SIG-M5 (cell line): ENCODE measurements at places on chromosomes 3 and 15.

- DNase-seq = no peak
These were observed 92.0 kb downstream of the RBPMS2 start for GRCh38 chr15:64683378-64683777.

GRCh38 chr15:31197497-31198414 is 96.2 kb upstream of the TRPM1 start:
- no peak for DNase-seq

DNA sequence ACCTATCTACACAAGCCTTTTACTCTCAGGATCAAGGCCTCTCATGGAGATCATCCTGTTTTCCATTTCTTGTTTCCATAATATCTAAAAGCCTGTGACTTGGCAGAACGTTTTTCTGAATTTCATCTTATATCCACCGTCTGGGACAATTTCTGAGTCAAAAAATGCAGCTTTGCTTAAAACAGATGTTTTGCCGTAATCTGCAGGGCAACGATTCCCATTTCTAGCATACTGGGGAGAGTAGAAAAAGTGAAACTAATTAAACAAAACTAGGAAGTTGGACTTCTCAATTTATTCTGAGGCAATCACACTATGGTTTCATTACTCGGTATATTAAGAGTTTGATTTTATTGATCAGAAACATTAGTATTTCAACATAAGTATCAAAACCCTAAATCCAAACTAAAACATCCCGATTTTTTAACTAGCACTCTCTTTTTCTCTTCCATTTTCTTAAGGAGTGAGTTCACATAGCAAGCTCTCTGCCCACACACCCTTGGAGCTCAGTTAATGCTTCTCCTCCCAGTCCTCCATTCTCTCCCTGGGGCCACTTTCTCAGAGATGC is 33.6 kb downstream of the SPATA12 start:
- no peak for DNase-seq

- DNase-seq = peak; percentile 89
These were observed at the start of the genes MYO9A and SENP8 for GRCh38 chr15:72118017-72118978. Gene MYO9A (minus strand): TSS chr15:72118150. CDS start chr15:72046563, 71,587 bp downstream. Gene SENP8 (plus strand): TSS chr15:72118403. CDS start chr15:72139624, 21,221 bp downstream.

DNA sequence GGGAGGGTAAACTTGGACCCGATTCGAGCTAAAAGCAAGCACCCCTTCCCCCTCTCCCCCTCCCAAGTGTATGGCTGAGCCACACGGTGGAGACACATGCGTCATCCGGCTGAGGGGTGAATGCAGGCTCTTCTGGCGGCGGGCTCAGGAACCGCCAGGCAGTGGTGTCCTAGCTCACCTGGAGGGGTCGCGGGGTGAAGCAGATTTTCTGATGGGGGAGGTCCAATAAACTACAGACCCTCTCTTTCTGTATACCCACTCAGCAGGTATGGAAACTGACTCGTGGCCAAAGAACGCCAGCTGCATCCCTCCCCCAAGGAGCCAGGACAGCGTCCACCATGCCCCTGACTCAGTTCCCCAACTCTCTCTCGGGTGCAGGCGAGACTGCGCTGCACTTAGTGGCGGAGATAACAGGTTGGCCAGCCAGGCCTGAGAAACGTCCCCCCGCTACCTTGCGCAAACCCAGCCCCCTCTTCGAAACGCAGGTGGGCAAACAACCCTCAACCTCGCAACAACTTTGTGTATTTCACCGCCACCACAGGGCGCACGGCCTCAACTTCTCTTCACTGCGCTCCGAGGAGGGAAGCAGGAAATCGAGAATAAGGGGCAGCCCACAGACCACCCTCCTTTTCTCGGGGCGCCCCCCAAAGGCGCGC is 1.3 kb downstream of the MAGI1 start:
- DNase-seq = no peak

DNA sequence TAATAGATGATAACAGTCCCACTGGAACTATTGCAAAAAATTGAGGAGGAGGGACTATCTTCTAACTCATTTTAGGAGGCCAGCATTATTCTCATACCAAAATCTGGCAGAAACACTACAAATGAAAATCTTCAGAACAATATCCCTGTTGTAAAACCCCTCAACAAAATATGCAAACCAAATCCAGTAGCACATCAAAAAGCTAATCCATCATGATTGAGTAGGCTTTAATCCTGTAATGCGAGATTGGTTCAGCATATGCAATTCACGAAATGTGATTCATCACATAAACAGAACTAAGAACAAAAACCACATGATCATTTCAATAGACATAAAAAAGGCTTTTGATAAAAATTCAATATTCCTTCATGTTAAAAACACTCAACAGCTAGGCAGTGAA is 23.9 kb upstream of the PLSCR2 start:
- DNase-seq = no peak

- DNase-seq = no peak
These were observed 281.0 kb downstream of the OXSM start for GRCh38 chr3:26070854-26071253.

DNA sequence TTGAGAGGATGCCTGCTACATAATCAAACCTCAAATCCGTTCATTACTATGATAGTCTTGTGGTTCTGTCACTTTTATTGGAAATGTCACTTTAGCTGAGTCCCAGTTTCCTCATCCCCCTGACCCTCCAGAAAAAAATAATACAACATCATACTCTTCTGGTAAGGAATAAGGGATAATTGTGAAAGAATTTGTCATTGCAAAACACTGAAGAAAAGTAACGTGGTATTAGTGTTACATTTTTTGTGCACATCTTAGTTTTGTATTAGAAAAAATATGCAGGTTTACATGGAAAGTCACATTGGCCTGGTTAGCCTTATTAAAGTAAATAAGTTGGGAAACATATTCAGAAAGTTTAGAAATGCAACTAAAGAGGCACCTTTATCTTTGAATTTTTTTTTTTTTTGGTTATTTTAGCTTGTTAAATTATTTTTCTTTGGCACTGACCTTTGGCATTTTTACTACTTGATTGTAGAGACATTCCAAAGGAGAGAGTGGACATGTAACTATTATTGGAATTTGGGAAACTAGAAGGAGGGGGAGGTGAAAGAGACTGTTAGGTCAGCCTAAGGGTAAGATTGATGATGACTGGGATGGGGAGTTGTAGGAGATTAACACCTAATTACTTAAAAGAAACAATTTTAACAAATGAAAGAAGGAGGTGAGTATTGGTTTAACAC is 462.2 kb upstream of the RARB start:
- DNase-seq = no peak

DNA sequence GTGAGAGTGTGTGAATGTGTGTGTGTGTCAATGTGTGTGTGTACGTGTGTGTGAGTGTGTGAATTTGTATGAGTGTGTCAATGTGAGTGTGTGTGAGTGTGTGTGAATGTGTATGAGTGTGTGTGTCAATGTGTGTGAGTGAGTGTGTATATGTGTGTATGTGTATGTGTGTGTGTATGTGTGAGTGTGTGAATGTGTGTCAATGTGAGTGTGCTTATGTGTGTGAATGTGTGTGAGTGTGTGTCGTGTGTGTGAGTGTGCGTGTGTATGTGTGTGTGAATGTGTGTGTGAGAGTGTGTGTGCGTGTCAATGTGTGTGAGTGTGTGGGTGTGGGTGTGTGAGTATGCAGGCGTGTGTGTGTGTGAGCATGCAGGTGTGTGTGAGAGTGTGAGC is 93.5 kb upstream of the ALDH1A3 start:
- DNase-seq = no peak

- no peak for DNase-seq
These were observed 7.6 kb downstream of the SI start for GRCh38 chr3:165070682-165071081.

- no peak for DNase-seq
These were observed 75.1 kb upstream of the PHLDB2 start for GRCh38 chr3:111784001-111784400.

DNA sequence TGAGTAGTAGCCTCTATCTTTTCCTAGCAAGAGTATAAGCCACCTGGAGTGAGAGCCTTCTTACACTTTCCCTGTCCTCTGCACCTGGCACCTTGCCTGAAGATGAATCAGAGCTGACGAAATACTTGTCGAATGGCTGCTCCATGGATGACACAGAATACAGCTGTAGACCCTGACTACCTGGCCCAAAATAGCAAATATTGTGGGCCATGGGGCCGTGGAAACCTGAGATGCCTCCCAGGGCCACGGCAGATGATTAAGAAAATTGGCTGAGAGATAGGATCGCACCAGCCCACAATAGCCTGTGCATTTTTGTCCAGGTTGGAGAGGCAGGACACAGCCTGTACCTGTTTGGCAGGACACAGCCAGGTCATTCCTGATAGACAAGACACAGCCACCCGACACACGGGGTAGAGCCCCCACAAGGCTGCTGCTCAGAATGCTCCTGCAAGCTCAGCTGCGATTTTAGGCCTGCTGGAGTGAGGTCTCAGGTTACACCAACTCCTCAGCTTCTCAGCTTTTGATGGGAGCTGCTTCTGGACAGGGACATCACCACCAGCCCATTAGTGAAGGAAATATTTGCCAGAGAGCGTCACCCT is 22.9 kb upstream of the TPM1 start:
- no peak for DNase-seq

GRCh38 chr3:77149382-77149781 is 109.5 kb downstream of the ROBO2 start:
- DNase-seq = no peak
